Common myeloid progenitor, CD34-positive (primary cell): ENCODE measurements at places on chromosomes 3 and 15.

- no peak for DNase-seq
These were observed 111.2 kb upstream of the SAMMSON start for GRCh38 chr3:69888040-69888942.

DNA sequence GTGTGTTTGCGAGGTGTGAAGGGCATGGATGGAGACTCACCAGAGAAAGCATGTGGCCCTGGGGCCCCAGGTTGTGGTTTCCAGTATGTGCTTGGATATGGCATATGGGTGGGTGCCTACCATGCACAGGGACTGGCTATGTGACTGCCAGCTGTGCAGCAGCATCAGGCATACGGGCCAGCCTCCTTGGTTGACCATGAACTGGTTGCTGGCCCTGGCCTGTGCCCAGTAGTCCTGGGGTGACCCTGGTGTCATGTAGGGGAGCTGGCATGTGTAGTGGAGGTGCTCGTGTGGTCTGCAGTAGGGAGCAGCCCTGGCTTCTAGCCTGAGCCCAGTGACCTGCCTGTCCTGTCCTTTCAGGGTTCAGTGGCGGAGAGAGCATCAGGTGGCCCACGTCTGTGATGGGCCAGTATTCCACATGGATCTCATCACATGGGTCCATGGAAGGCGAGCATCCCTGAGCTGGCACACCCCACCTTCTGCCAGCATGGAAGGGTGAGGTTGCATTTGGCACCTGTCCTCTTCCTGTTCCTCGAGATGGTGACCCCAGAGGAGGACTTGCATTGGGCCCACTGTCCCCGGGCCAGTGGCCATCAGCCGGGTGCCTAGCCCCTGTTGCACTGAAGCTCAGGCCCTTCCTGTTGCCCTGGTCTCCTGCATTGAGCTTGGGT is 228.9 kb downstream of the SNRPN start:
- no peak for DNase-seq

DNA sequence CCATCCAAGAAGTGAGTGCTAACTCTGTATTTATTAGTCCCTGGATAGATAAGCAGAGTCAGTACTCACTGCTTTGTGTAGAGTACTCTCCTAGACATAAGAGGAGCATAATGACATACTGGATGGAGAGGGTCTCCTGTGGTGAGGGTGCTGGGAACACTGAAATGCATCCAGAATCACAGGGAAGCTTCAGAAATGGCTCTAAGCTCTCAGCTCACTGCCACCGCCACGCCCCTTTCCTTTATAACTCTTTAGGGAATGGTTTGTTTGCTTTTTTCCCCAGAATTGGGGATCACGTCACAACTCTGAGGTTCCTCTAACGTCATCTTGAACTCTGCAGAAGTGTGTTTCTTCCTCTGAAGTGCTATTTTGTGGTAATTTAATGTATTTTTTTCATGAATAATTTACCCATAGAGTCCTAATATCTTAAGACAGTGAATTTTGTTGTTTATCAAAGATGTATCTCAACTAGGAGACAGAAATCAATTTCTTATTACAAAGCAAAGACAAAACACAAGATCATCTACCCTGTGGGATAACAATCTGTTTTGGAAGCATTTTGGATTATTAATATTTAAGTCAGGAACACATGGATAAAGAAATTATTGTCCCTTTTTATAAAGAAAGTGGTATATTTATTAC is 154.6 kb downstream of the PTPRG start:
- no peak for DNase-seq

DNA sequence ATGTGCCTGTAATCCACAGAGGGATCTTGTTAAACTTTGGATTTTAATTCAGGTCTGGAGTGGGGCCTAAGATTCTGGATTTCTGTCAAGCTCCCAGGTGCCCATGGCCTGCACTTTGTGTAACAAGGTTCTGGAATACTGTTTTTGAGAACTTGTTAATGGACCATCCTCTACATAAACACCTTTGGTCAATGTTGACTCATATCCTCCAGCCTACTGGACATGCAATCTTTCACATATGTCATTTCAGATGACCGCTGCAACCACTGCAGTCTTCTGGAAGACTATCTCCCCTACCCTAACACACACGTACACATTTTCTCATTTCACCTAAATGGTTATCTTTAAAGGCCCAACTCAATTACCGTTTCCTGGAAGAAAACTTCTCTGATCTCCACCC is 302.1 kb upstream of the TPRG1 start:
- DNase-seq, result no peak

GRCh38 chr3:12681089-12681942 is 17.4 kb upstream of the RAF1 start:
- no peak for DNase-seq
